Activated T-cell treated with anti-CD3 and anti-CD28 coated beads for 48 hours (primary cell): ENCODE measurements at places on chromosomes 1 and 21.

DNA sequence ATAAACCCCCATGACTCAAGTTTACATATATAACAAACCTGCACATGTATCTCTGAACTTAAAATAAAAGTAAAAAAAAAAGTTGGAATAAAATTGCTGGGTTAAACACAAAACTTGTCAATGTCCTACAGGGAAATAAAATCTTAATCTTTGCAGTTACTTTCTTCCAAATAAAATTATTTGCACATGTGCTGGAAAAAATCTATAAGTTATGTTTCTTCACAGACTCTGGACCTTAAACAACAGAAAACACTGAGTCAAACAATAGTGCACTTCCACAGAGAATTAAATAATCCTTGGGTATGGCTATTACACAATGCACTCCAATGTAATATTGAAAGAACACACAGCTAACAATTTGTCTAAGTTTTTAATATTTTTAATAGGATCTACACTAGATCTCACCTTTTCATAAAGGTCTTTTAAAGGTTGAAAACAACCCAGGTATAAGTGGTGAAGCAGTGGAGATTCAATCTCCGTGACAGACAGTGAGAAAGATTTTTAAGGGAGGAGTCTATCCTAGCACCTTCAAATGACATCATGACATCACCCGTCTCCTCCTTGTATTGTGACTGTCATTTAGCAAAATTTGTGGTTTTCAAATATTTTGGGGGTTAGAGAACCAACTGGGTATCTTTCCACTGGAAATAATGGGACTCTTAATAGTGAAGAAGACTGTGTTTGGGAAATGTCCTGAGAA is 25.2 kb upstream of the FGGY start:
- DNase-seq: no peak

GRCh38 chr1:173253046-173253445 is 45.9 kb upstream of the TNFSF4 start:
- DNase-seq: no peak

GRCh38 chr1:27603309-27603680 is 649 bp downstream of the AHDC1 start:
- no peak for DNase-seq

GRCh38 chr21:45317398-45318145 is 29.9 kb upstream of the POFUT2 start:
- no peak for DNase-seq

- no peak for DNase-seq
Measured at GRCh38 chr1:193549081-193549480, 362.7 kb upstream of the B3GALT2 start.

- no peak for DNase-seq
Measured at GRCh38 chr1:116502671-116503314, 68.0 kb downstream of the CD58 start.

DNA sequence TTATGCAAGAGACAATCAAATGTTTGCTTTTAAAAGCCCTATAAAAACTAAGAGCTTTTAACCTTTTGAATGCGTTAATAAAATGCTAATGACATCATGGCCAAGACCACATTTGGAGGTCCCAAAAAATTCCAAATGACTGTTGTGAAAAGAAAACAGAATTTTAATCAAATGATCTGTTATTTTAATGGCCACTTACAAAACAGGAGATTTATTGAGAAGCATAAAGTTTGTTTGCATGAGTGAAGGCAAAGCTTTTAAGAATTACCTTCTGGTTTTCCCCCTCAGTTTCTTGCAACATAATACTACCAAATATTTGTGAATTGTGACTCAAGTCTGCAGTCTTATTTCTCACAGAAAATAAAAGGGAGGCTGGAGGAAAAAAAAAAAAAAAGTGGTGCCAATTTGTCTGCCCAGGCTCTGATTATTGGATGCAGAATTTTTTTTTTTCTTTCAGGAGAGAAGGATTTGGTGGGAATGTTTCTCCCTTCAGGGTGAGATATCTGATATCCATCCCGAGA is 60.7 kb downstream of the GORAB start:
- no peak for DNase-seq

GRCh38 chr1:241208910-241209379 is 148.1 kb downstream of the RGS7 start:
- DNase-seq: no peak
